ENCODE measurements at places on chromosomes 2 and 18.

- no peak overlapping the region for H3K27ac ChIP-seq
- no peak for DNase-seq
- H3K36me3 ChIP-seq, result no peaks in the 10 kb centered on the region
Observed at GRCh38 chr2:70199320-70199864, 8.6 kb upstream of the C2orf42 start.

GRCh38 chr2:18356676-18357075 is 203.8 kb downstream of the RDH14 start:
- H3K4me1 ChIP-seq, result no peaks in the 10 kb centered on the region
- no peaks in the 10 kb centered on the region for H3K27me3 ChIP-seq
- H3K27ac ChIP-seq, result no peak overlapping the region
- no peaks in the 10 kb centered on the region for H3K36me3 ChIP-seq
- DNase-seq, result no peak

DNA sequence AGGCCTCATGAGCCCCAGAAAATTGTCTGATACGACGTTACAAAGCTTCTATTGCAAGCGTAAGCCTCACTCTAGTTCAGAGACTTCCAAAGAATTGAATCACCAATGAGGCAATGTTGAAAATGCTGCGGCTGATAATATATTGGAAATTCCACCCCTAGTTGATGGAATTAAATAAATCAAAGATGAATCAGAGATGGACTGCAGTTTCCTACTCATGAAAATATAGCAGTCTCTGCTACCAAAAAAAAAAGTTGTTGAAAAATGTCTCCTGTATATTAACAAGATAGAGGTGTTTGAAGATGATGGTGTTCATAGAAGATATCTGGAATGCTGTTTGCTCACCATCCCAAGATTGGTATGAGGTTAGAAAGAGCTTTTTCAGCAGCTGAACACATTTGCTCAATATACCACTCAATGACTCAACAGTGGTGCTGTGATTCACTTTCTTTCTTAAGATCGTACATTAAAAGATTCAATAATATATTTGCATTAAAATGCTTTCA is 99.8 kb upstream of the ARHGAP28 start:
- no peak overlapping the region for H3K4me3 ChIP-seq
- no peaks in the 10 kb centered on the region for H3K27me3 ChIP-seq
- no peaks in the 10 kb centered on the region for H3K4me1 ChIP-seq
- no peaks in the 10 kb centered on the region for H3K36me3 ChIP-seq
- no peak overlapping the region for H3K27ac ChIP-seq
- DNase-seq, result no peak

DNA sequence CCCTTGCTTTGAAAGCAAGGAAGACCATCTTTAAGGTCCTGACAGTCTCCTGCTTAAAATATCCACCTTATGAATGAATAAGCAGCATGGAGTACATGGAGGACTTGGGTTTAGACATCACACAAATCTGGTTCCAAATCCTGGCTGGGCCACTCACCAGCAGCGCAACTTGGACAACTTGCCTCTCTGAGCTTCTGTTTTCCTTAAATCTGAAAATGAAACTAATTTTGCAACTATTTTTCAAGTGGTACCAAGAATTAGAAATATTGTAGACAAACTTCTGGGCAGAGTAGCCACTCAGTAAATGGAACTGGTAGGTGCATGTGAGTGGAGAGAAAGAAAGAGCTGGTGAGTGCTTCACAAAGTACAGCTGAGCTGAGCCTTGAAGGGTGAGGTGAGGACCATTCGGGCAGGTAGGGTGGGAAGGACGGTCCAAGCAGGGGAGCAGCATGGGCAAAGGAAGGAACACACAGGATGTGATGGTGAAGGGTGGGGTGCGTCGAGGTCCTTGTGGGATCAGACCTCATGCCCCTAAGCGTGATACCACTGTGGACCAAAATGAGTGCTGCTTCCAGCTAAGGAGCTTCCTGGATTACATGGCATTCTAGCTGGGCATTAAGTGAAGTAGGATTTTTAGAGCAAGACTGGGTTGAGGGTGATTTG is 14.4 kb upstream of the TET3 start:
- H3K27ac ChIP-seq, result peak overlapping the region; percentile 83
- DNase-seq, result no peak
- peaks cover 56% of the 10 kb centered on the region for H3K4me1 ChIP-seq
- no peaks in the 10 kb centered on the region for H3K27me3 ChIP-seq
- peak overlapping the region; percentile 61 for H3K4me3 ChIP-seq

GRCh38 chr2:204145263-204145751 is 208.7 kb downstream of the ICOS start:
- peak overlapping the region; percentile 76 for H3K4me3 ChIP-seq
- H3K27ac ChIP-seq, result peak overlapping the region; percentile 75
- peaks cover 19% of the 10 kb centered on the region for H3K4me1 ChIP-seq

DNA sequence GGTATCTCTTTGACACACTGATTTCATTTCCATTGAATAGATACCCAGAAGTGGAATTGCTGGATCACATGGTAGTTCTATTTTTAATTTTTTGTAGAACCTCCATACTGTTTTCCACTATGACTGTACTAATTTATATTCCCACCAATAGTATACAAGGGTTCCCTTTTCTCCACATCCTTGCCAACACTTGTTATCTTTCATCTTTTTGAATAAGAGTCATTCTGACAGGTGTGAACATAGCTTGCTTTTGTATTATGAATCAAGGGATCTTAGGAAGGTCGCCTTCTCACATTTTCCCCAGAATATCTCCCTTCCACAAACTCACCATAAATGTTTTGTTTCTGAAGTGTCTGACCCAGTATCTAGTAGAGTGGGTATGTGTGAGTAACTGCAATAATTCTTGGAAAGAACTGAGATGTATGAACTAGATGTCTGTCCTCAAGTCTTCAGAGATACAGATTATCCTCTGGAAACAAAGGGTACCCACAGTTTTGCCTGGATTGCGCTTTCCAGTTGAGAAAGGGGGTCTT is 17.1 kb upstream of the SP3 start:
- no peak for DNase-seq
- H3K27ac ChIP-seq, result peak overlapping the region; percentile 62
- H3K36me3 ChIP-seq, result no peaks in the 10 kb centered on the region
- H3K27me3 ChIP-seq, result no peaks in the 10 kb centered on the region

DNA sequence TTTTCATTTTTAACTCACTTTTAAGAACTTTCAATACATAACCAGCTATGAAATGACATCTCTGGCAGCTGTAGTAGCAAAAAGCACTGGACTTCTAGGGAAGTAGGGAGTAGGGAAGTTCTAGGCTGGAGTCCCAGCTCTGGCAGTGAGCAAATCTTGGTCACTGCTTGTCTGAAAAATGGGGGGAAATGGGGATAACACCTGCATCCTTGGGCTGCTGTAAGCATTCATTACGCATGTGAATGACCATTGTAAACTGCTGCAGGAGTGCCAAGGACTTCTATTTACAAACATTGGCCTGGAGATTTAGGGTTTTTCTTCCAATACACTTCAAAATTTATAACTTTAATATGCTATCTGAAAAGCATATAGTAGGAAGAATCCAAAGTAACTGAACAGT is 972 bp upstream of the MPP4 start:
- peaks cover 6% of the 10 kb centered on the region for H3K4me1 ChIP-seq
- no peak for DNase-seq
- no peak overlapping the region for H3K27ac ChIP-seq
- no peaks in the 10 kb centered on the region for H3K27me3 ChIP-seq
- peaks cover 4% of the 10 kb centered on the region for H3K36me3 ChIP-seq

GRCh38 chr2:128801576-128801975 is 482.9 kb upstream of the HS6ST1 start:
- no peaks in the 10 kb centered on the region for H3K4me1 ChIP-seq
- no peak overlapping the region for H3K4me3 ChIP-seq
- no peaks in the 10 kb centered on the region for H3K36me3 ChIP-seq
- no peak overlapping the region for H3K27ac ChIP-seq

- no peak overlapping the region for H3K4me3 ChIP-seq
- H3K27me3 ChIP-seq, result no peaks in the 10 kb centered on the region
- DNase-seq, result no peak
Observed at GRCh38 chr18:57311472-57311871, 40.9 kb upstream of the ST8SIA3 start.

DNA sequence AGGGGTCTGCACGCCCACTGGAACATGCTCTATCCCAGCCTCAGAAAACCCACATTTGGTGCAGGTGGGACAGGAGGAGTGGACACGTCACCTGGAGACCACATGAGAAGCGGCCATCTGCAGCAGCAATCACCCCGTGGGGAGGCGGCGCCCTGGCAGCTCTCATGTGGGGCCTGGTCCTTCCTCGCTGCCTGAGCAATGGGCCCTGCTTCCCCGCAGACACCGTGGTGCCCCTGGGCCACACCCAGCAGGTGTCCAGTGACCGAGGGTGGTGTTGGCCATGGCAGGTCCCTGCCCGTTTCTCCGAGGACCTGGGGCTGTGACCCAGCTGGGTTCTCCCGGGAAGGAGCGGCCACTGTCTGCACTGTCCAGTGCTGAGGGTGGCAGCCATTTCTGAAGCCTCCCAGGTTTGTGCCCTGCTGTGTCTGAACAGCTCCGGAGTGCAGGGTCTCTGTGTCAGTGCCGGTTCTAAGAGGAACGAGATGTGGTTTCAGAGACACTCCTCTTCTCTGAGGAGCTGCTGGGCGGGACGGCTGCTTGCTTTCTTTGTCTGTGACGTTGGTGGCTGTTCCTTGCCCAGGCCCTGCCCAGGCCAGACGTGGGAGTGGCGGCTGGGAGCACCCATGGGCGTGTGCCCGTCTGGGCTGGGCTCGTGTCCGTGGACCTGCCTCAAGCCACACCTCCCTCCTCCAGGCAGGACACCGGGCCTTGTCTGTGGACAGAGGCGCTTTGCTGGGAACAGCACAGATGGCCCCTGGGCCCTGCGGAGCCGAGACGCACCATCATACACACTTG is 44.8 kb downstream of the NFATC1 start:
- no peaks in the 10 kb centered on the region for H3K27me3 ChIP-seq
- H3K4me1 ChIP-seq, result peaks cover 16% of the 10 kb centered on the region
- no peak overlapping the region for H3K4me3 ChIP-seq
- peaks cover 39% of the 10 kb centered on the region for H3K36me3 ChIP-seq
- DNase-seq, result no peak

DNA sequence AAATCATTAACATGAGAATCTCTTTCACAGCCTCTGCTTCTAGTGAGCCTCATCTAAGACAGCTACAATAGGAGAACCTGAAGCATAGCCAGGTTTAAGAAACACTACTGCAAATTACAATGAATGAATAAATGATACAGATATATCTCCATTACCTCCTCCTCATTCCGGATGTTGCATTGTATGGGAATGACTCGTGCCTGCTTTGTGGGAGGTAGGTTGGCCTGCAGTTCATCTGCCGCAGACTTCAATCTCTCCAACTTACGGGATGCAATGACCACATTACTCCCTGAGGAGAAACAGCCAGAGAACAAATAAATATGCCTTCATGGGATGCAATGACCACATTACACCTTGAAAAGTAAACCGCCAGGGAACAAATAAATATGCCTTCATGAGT is 15.4 kb downstream of the PECR start:
- H3K27ac ChIP-seq, result no peak overlapping the region
- no peak overlapping the region for H3K4me3 ChIP-seq
- no peaks in the 10 kb centered on the region for H3K27me3 ChIP-seq
- peaks cover 17% of the 10 kb centered on the region for H3K4me1 ChIP-seq
- H3K36me3 ChIP-seq, result peaks cover 24% of the 10 kb centered on the region

- H3K27ac ChIP-seq, result no peak overlapping the region
- peaks cover 1% of the 10 kb centered on the region for H3K4me1 ChIP-seq
- no peaks in the 10 kb centered on the region for H3K36me3 ChIP-seq
- no peak for DNase-seq
- H3K4me3 ChIP-seq, result no peak overlapping the region
- peaks cover 7% of the 10 kb centered on the region for H3K27me3 ChIP-seq
Observed at GRCh38 chr18:75168619-75169018, 40.3 kb downstream of the PTGR3 start.

GRCh38 chr2:54348646-54349045 is 92.6 kb upstream of the TSPYL6 start:
- no peak for DNase-seq
- no peak overlapping the region for H3K27ac ChIP-seq
- no peak overlapping the region for H3K4me3 ChIP-seq
- no peaks in the 10 kb centered on the region for H3K4me1 ChIP-seq

- H3K36me3 ChIP-seq, result no peaks in the 10 kb centered on the region
- peaks cover 7% of the 10 kb centered on the region for H3K27me3 ChIP-seq
- DNase-seq, result no peak
- peaks cover 2% of the 10 kb centered on the region for H3K4me1 ChIP-seq
Observed at GRCh38 chr2:126882736-126883665, 15.7 kb upstream of the TEX51 start.

DNA sequence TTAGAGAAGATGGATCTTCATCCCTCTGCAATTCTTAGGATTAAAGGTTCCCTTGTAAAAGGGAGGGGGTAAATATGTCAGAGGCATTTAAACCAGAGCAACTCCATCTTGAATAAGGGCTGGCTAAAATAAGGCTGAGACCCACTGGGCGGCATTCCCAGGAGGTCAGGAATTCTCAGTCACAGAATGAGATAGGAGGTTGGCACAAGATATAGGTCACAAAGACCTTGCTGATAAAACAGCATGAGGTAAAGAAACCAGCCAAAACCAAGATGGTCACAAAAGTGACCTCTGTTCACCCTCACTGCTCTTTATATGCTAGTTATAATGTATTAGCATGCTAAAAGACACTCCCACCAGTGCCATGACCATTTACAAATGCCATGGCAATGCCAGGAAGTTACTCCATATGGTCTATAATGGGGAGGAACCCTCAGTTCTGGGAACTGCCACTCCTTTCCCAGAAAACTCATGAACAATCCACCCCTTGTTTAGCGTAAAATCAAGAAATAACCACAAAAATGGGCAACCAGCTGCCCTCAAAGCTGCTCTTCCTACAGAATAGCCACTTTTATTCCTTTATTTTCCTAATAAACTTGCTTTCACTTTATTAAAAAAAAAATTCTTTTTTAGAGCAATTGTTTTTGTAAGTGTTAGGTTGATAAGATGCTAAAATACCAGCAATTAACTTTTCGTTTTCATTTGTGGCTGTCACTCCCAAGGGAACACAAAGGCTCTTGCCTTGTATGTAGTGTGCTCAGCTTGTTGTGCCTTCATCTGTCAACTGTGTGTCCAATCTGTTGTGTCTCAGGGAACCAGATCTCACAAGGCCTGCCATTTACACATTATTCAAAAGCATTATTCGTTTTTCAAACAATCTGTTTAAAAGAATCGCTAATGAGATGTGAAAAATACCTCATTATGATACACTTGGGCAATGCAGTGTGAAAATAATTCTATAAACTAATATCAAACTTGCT is 205.2 kb upstream of the RGPD4 start:
- no peaks in the 10 kb centered on the region for H3K36me3 ChIP-seq
- no peak for DNase-seq
- H3K27me3 ChIP-seq, result no peaks in the 10 kb centered on the region

GRCh38 chr2:1360144-1360543 is 53.1 kb upstream of the TPO start:
- no peak for DNase-seq
- no peak overlapping the region for H3K4me3 ChIP-seq
- H3K4me1 ChIP-seq, result no peaks in the 10 kb centered on the region
- no peak overlapping the region for H3K27ac ChIP-seq
- H3K36me3 ChIP-seq, result no peaks in the 10 kb centered on the region

- no peak overlapping the region for H3K27ac ChIP-seq
- H3K4me1 ChIP-seq, result no peaks in the 10 kb centered on the region
- no peak overlapping the region for H3K4me3 ChIP-seq
- no peaks in the 10 kb centered on the region for H3K36me3 ChIP-seq
- peaks cover 33% of the 10 kb centered on the region for H3K27me3 ChIP-seq
Observed at GRCh38 chr2:236157366-236157765, 10.8 kb downstream of the GBX2 start.

Measured in activated T-helper 2 cell treated with anti-CD3 and anti-CD28 coated beads, Interferon-gamma antibody, Interleukin-2, Interleukin-4, amounts not matched to agents 10 μg/mL and 5 μg/mL and 100 μg/mL, durations not matched to agents 14 hours and 24 hours and 36 hours (primary cell).